Activated naive CD4-positive, alpha-beta T cell treated with Interleukin-2 at 50 U/mL for 16 hours (primary cell): ENCODE measurements at places on chromosomes 1 and 21.

DNA sequence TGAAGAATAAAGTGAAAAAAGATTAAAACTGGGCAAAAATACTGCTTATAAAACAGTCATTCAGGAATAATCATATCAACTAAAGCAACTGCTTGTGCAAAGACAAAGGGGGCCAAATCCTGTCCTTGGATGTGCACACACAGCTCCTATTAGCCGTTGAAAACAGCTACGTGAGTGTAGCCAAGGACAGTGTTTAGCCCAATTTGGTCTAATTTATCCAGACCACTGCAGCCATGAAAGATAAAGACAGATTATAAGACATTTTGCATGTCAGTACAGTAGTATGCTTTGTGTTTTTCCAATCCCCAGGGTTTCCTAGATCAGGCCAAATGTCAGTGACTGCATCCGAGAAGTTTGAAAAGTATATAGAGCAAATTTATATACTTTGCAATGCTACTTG is 146.3 kb upstream of the PKN2 start:
- no peak for DNase-seq

GRCh38 chr1:151907363-151908139 is 1.8 kb downstream of the THEM4 start:
- no peak for DNase-seq

- DNase-seq, result no peak
These were observed 872 bp upstream of the PPP2R5A start for GRCh38 chr1:212284332-212284743.

DNA sequence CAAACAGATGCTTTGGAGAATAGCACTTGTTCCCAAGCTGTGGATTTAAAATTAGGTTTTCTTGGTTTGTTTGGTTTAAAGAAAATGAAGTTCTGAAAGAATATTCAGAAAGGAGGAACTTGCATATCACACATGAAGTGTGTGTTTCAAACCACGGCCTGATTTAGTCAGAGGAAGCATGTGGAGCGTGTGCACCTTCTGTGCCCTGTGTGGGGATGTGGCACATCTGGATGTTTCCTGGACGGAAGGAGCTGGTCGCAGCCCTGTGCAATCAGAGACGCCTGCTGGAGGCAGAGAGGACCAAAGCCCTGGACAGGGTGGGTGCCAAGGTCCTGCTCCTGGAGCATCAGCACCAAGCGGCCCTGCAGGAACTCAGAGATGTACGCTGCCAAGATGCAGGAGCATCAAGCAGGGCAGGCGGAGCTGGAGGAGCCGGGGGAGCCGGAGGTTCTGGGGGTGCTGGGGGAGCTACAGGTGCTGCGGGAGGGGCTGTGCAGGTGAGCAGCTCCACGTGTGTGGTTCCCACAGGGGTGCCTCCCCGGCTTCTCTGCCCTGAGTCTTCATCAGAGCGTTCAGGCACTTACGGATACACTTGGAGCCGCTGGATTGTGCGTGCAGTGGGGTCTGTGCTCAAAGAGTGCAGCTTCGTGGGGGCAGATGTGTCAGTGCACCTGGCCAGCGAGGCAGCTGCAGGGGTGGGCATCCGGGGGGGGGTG is 45.7 kb downstream of the PCNT start:
- no peak for DNase-seq

GRCh38 chr1:93328809-93329760 is 16.6 kb upstream of the DR1 start:
- DNase-seq, result no peak

DNA sequence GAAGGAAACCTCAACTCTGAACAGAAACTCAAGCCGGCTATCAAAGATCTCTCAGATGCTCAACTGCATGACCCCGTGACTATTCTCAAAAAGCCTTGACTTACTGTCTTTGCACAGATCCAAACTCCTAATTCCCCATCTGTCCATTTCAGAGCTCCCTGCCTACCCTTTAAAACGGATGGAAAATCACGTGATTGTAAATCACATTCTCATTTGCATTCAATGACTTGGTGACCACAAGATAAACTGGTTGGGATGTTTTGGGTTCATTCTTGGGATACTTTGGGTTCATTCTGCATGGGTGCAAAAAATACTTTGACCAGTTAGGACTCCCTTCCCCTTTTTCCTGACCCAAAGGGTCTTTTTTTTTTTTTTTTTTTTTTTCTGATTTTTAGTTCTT is 41.3 kb upstream of the RUNX1 start:
- DNase-seq, result no peak

GRCh38 chr1:234427950-234428646 is 50.9 kb downstream of the TARBP1 start:
- DNase-seq, result no peak

GRCh38 chr1:2134266-2134620 is 60.3 kb downstream of the FAAP20 start:
- no peak for DNase-seq

DNA sequence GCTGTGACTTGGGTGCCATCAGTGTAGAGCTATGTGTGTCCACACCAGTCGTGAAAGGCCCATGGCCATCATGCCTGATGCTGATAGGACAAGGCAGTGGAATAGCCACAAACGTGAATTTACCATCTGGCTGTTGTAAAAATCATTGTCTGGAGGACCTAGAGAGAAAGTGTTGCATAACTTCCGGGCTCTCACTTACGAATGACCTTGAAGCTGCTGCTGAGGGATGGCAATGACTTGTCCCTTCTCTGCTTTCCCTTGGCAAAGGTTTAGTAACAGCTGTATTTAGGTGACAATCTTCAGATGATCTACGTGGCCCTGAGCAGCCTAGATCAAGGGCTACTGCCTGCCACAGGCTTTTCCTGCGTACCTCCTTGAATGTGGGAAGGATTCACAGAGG is 5.8 kb downstream of the ATP1B1 start:
- DNase-seq, result no peak

GRCh38 chr1:100266741-100267140 is 725 bp downstream of the RTCA start:
- no peak for DNase-seq

- no peak for DNase-seq
These were observed 709.9 kb upstream of the ADGRL4 start for GRCh38 chr1:79716447-79716846.

DNA sequence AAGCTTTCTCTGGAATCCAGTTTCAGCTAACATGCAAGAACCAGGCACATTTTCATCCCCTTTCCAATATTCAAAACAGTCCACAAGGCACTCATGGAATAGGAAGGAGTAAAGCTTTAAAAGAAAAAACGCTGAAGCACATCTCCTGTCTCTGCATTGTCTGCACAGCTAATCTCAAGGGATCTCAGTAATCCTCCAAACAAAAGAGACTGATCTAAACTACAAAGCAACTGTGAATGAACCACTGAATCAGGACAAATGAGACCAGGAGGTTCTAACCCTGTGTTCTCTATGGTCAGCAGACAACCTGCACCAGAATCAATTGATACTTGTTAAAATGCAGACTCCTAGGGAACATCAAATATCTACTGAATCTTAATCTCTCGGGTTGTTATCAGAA is 399.0 kb downstream of the HHAT start:
- no peak for DNase-seq
